ENCODE measurements at places on chromosomes 5 and 9. TPM values are rescaled to one million over a fixed set of nuclear protein-coding genes. Genes with fewer than 3 reads are reported as not detected.

Gene NUDCD2
- 12.9 TPM for total RNA-seq

Gene GHR
- total RNA-seq, result 12.8 TPM

Gene CCL21
- total RNA-seq, result 4.9 TPM

Gene KIF24
- total RNA-seq, result 0.56 TPM

DNA sequence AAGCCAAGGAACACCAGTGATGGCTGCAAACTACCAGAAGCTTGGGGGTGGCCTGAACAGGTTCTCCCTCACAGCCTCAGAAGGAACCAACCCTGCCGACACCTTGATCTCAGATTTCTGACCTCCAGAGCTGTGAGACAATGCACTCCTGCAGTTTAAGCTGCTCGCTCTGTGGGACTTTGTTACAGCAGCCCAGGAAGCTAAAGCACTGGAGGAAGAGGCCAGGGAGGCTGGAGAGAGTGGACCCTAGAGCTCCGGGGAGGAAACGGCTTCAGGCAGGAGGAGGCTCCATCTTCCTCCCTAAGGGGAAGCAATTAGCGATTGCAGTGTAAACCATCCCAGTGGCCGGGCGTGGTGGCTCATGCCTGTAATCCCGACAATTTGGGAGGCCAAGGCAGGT lies 25.1 kb downstream of the BARX1 start:
- DNase-seq, result no peak

GRCh38 chr9:90070931-90071660 lies 466.3 kb downstream of the GADD45G start:
- no peak for DNase-seq

GRCh38 chr9:134751622-134752021 lies 110.0 kb downstream of the COL5A1 start:
- no peak for DNase-seq

- no peak for DNase-seq
Observed at GRCh38 chr5:113106821-113107220, 130.2 kb downstream of the DCP2 start.

DNA sequence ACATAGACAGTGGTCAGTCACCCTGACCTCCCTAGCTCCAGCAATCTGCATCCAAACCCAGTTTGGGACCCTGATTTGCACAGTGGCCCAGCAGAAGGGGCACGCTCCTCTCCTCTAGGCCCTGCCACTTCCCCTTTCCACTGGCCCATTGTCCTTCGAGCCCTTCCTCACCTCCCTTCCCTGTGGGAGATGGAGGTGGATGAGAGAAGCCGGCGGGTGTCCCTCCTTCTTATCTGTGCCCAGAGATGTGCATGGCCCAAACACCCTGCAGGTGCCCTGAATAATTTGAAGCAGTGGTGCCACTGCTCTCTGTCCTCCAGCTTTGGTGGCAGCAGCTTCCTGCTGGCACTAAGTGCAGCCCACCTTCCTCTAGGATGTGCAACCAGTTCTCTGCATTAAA lies 140.0 kb downstream of the BARX1 start:
- no peak for DNase-seq

- no peak for DNase-seq
Observed at GRCh38 chr9:13165956-13166355, 113.5 kb downstream of the MPDZ start.

- DNase-seq, result no peak
Observed at GRCh38 chr5:12777342-12777741, 873.1 kb upstream of the CTNND2 start.

DNA sequence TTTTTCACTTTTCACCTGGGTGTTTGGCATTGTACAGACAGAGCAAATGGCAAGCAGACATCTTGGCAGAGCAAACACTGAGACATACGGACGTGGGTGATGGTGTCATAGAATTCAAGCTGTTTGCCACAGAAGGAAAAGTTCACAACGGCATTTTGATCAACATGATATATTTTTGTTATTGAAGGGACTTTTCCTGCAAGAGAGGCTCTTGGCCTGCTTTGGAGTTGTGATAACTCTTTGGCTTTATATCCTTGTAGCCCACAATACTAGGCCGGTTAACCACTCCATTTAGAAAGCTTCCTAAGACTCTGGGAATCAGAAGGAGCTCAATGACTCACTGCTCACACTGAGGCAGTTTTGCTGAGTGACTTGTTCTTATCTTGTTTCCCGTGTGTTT lies 1038.3 kb downstream of the TLE1 start:
- no peak for DNase-seq
